ENCODE measurements at places on chromosomes 3 and 15.

DNA sequence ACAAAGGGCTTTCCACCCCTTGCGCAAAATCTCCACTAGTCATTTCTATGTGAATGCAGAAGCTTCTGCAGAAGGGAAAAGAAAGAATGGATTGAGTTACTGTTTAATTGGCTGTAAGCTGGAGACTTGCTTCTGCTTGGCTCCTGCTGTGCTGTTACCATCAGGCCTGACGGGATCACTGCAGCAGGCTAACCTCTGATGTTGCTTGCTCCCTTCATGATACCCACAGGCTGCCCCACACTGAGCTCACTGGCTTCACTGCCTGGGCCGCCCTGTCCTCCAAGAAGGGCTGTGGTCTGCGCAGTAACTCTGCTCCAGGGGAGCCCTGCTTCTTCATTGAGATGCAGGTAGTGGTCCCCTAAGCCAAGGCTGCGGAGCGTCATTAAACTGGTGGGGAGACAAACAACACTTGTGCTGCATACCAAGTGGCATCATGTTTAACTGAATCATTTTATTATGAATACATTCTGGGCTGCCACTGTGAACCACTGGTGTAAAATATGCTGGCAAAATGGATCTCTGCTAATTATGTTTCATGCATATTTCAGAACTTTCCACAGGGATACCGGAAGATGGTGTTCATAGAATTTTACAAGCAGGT is 78.6 kb downstream of the WDR49 start:
- DNase-seq, result no peak

DNA sequence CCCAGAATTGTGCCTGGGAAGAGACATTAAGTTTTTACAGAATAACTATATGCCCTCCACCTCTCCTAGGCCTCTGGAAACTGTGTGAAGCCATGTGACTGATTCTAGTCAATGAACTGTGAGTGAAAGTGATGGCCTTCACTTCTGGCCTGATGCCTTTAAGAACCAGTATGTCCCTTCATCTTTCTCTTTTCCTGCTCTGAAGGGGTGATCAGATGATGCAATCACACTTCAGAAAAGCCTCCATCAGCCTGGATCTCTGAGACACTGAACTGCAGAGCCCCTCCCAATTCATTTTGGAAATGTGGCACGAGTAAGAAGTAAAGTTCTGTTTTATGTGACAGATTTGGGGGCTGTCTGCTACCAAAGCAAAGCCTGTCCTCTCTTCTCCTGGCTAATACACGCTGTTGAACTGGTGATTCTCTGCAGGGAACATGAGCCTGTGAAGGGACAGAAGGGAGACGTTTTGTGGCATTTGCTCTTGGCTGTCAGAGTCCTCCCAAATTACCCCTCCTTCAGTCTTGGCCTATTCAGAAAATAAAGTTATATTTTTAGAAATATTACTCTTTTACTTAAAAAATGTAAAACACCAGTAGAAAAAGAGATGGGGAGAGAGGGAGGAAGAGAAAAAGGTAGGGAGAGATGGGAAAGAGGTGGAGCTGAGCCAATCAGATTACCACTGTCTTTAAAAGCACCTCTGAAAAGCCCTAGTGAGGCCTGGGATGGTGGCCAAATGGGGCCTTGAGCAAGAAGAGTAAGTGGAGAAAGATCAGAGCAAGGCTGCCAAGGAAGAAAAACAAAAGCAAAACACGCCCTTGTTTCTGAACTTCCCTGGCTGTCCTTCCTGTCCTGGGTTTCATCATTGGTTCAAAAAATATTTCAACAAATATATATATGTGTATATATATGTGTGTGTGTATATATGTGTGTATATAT is 40.9 kb upstream of the RYK start:
- DNase-seq, result no peak

DNA sequence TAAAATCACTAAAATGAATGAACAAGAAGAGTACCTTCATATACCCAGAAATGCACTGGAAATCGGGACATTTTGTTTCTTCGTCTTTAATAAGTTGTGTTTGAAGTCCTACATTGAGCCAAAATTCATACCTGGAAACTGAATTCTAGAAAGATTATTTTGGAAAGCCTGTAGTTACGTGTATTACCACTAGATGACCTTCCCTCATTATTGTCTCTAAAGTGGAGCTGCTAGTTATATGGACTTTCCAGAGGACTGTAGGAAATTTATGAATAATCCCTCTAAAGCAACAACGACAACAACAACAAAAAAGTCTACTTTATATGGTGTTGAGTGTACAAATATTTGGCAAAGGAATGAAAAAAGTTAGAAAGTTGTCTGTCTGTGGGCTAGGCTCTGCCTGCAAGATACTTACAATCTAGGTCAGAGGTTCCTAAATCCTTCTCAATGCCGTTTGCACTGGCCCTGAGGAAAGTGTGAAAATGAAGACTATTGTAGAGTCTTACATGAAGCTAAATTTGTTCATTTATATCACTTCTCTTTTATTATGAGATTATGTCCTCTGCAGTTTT is 234.8 kb upstream of the NR2E3 start:
- DNase-seq, result no peak

GRCh38 chr15:92801774-92802464 is 98.2 kb upstream of the CHD2 start:
- peak; percentile 13 for DNase-seq

- DNase-seq, result no peak
Observed at GRCh38 chr15:69275933-69276560, 22.7 kb upstream of the PAQR5 start.

DNA sequence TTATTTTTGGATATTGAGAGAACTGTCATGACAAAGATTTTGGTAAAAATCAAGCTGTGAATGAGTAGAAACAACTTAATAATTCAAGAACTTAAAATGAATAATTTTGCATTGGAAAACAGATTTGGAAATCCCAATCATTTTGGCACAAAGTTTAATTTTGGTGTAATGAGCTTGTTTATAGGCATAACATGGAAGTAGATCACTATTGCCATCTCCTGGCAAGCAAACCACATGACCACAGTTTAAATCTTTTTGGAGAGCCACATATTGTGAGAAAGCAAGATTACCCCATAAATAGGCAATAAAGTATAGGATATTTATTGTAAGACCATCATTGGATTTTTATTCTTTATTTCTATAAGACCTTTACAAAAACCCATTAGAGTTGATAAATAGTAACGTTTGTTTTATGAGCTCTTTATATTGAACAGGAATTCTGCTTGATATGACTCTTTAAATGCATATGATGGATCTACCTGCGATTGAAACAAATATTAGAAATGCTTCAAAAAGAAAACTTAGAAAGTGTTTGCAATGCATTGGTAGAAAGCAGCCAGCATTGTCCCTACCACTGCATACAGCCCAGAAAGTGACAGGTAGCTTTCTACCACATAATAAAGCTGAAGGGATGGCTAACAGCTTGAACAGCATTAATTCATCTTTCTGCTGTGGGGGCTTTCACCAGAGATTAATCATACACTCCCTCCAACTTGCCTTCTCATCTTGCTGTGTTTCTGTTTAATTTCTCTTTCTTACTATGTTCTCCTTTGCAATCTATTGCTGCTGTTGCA is 766.8 kb downstream of the TBL1XR1 start:
- no peak for DNase-seq

GRCh38 chr3:52786330-52787215 is 8.0 kb upstream of the ITIH3 start:
- DNase-seq, result no peak

DNA sequence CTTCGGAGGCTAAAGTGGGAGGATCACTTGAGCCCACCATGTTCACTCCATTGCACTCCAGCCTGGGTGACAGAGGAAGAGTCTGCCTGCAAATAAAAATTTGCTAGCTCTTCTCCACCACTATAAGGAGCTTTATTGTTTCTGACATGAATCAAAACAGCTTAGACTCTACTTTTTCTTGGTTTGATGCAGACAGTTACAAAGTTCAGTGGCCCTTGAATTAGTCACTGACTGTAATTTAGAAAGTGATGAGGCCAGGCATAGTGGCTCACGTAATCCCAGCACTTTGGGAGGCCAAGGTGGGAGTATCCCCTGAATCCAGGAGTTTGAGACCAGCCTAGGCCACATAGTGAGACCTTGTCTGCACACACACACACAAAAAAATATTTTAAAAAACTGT is 172.4 kb upstream of the CGNL1 start:
- DNase-seq, result no peak

GRCh38 chr3:72338942-72339669 is 509.1 kb downstream of the SHQ1 start:
- DNase-seq, result peak; percentile 54

DNA sequence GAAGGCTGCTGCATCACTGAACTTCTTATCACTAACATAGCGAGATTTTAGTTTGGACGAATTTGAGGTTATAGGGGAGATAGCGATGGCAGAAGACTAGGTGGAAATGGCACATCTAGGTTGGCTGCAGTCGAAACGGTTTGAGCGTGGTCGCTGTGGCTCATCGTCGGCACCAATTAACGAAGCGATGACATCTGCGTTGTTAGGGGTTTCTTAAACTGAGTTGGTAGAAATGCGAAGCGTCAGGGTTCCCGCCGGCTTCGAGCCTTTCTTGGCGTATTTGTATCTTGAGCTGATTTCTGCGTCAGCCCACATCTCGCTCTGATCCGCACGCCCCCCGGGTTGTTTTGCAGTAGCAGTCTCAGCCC is 319 bp downstream of the LNP1 start:
- no peak for DNase-seq

GRCh38 chr3:152243301-152243711 is 25.4 kb upstream of the MBNL1 start:
- DNase-seq, result no peak

DNA sequence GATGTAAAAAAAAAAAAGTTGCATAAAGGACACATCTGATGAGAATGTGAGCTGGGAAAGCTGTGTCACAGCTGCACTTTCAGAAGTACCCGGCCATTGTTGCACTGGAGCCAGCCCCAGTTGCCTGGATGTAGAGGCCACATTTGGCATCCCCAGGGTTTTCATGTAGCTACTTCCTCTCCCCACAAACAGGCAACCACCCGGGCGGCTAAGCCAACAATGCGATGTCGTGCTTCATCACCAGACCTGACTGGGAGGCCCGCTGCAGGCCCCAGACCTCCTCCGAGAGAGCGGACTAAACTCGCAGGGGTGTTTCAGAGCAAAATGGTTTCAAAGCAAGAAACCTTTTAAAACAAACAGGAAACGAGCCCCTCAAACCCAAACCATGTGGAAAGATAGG is 142.3 kb downstream of the TMCO5A start:
- no peak for DNase-seq

DNA sequence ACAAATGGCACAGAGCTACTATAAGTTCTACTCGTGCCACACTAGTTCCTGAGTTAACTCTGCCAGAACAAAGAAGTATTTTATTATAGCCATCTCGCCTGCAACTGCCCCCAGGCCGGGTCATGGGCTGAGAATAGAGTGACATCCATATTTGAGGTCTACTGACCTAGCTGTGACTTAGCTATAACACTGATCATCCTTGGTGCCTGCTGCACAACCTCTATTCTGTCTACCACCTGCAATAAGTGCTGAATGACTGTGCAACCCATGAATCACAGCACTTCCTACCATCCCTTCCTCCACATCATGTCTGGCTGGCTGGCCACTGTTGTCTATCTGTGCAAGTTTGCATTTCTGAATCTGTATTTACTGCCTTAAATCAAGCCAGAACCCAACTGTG is 506.5 kb upstream of the TBL1XR1 start:
- DNase-seq, result no peak

DNA sequence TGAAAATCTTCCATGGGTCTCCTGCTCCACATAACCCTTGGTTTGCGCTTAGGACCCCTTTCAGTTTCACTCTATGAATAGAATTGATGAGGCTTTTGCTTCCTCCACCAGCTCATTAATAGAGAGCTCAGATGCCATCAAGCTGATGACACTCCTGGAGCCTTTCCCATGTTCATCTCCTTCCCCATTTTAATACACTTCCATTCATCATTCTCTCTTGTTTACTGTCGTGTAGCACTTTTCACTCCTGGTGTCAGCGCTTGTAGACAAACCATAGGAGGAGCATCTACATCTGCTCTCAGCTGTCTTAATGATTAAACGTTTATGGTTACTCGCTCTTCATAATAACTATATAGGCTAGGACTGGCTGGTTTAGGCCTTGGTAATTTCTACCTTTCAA is 363.5 kb downstream of the EPHB1 start:
- DNase-seq, result no peak

DNA sequence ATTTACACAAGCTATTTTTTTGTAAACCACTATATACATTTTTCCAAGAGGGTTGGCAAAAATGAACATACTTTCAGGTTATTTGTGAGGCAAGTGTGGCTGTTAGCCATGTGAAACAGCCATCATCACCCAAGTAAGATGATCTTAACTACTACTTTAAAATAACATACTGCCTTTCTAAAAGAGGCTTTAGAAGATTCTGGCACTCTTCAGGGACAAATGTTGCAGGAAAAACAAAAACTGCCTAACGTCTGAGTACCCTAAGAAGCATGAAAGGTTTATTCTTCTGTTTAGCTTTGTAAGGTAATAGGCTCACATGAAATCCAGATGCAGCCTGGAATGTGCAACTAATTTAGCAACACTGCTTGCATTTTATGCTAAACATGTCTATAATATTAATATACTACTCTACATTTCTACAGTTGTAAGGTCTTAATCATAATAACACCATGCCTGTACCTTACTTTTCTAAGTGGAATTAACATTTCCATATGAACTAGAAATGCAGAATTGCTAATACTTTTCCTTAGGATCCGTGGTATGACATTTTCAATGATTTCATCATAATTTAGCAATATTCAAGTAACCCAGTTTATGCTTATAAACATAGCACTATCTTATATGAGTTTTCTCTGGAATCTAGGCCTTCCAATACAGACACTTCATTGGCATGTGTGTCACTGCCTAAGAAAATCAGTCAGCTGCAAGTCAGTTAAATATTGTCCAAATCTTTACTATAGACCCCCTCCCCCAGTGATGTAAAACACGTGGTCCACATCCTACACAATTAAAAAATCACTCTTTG is 4.5 kb upstream of the LSAMP start:
- no peak for DNase-seq

- DNase-seq, result peak; percentile 12
Observed at GRCh38 chr15:89472785-89473256, 23.6 kb downstream of the RHCG start.

DNA sequence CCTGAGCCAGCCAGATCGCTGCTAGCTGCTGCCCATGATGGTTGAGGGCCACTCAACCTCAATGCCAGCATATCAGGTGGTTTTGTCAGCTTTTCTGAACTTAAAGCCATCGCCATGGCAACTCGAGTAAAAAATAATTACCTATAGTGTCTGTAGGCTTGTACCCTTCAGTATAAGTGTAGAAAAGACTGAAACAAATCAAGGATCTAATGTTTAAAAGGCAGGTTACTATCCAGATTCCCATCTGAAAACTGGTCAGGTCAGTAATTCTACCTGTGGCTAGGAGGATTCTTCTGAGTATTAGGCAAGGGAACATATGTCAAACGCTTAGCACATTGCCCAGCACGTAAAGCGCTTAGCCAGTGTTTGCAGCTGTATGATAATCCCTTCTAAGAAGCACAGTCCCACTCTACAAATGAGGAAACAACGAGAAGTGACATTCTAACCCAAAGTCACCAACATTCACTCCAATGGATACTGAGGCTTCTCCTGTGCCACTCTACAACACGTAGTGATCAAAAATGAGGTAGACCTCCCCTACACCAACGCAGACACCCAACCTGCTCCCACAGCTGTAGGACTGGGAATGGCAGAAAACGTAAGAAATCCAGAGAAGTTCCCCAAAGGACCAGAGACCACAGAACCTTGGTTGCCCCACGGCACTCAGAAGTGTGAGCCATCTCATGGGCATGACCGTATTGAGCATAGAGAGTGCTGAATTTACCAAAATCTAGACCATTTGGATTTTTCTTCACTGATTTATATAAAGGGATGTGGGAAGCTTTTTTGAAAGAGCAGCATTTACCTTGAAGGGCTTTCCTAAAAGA is 55.3 kb downstream of the SLTM start:
- DNase-seq, result no peak

Data from bone marrow (tissue), 2 donors.